Colonic mucosa (tissue), 4 donors: ENCODE measurements at places on chromosomes 2 and 18. TPM values are rescaled to one million over a fixed set of nuclear protein-coding genes. Genes with fewer than 3 reads are reported as not detected.
A peak's percentile ranks its signal among the peaks of the same experiment; 100 is the strongest.

- DNase-seq = no peak
These were observed 38.2 kb downstream of the COL3A1 start for GRCh38 chr2:189012351-189012750.

DNA sequence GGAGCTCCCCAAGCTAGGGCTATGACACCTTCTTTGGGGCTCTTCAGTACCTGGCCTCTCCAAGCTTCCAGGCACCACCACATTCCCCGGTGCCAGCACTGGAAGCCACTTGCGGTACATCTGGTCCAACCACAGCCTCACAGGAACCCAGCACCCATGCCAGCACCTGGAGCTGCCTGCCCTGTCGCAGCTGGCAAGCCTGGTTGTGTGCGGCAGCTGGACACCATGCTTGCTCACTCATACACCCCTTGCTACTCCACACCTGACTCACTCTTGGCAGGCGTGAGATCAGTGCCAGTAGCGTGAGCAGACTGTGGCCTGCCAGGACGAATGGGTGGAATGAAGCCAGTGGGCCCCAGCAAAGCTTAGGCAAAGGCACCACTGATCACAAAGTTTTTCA lies 34.0 kb downstream of the LRRTM4 start:
- DNase-seq = no peak

- no peak for DNase-seq
These were observed 202.7 kb upstream of the SLC14A2 start for GRCh38 chr18:45412577-45412976.

DNA sequence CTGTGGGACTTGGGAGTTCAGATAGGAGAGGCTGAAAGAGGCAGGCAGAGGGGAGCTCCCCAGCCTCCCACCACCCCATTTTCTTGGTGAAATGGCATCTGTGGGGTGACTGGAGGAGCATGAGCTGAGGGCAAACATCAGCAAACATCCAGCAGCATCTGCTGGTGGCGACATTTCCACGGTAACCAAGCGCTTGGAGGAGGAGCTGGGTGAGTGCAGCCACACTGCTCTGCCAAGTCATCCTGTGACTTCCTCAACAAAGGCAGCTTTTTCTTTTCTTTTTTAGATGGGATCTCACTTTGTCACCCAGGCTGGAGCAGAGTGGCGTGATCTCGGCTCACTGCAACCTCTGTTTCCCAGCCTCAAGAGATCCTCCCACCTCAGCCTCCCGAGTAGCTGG lies 5.6 kb downstream of the TXNL4A start:
- no peak for DNase-seq

DNA sequence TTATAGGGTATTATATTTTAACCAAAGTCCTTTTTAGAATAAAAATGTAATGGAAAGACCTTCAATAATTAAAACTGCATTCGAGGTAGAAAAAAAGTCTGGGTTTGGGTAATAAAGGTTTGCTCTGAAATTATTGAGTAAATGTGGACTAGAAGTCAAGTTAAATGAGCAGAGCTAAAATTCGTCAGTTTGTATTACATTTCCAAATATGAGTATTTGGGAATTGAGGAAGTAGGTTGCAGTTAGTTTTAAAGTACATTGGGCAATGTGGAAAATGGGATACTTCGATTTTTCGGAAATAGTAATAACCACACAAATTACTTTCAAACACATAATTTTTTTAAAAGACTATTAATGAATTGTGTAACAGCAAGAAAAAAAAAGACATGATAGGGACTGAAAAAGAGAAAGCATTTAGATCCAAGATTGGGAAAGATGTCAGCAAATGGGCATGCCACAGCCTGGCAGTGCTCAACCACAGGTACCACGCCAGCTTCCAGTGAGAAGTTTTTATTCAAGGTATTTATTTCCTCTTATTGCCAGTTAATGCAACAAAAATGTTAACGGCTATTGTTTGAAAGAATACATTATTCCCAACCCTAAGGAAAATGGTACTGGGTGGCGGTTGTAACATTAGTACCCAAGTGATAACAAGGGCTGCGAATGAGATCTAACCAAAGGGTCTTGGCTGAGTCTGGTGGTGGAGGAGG lies 50.0 kb downstream of the TTC39C start:
- DNase-seq = no peak

DNA sequence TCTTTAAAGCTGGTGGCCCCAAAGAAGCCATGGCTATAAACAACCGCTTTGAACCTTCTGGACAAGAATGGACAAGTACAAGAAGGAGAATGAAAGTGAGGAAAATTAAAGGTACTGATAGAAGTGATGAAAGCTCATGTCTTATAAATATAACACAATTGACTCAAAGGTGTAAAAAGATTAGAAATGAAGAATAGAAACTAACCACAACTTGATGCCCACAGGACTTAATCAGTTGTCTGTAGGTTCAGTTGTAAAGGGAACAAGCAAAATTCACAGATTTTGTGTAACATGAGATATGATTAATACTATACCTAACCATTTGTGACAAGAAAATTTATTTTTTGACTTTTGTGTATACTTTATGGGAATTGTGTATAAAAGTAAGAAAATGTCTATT lies 135.7 kb downstream of the NUP35 start:
- no peak for DNase-seq

DNA sequence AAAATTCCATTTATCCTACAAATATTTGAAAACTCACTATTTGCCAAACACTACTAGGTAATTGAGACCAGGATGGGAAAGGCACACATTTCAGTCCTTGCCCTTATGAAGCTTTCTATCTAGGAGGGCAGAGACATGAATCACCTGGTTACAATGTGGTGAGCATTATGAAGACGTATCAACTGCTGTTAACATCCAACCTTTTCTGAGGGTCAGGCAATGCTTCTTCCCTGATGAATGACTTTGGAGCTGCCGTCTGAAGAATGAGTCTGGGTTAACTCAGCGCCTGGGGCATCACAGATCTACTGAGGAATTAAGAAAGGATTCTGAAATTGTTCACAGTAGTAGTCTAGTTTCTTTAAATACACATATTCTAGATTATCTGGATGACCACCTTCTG lies 62.1 kb upstream of the NOSTRIN start:
- no peak for DNase-seq

- no peak for DNase-seq
These were observed 72.0 kb upstream of the EPB41L5 start for GRCh38 chr2:119940856-119941255.

GRCh38 chr2:98438190-98439133 lies 6.2 kb upstream of the INPP4A start:
- no peak for DNase-seq

DNA sequence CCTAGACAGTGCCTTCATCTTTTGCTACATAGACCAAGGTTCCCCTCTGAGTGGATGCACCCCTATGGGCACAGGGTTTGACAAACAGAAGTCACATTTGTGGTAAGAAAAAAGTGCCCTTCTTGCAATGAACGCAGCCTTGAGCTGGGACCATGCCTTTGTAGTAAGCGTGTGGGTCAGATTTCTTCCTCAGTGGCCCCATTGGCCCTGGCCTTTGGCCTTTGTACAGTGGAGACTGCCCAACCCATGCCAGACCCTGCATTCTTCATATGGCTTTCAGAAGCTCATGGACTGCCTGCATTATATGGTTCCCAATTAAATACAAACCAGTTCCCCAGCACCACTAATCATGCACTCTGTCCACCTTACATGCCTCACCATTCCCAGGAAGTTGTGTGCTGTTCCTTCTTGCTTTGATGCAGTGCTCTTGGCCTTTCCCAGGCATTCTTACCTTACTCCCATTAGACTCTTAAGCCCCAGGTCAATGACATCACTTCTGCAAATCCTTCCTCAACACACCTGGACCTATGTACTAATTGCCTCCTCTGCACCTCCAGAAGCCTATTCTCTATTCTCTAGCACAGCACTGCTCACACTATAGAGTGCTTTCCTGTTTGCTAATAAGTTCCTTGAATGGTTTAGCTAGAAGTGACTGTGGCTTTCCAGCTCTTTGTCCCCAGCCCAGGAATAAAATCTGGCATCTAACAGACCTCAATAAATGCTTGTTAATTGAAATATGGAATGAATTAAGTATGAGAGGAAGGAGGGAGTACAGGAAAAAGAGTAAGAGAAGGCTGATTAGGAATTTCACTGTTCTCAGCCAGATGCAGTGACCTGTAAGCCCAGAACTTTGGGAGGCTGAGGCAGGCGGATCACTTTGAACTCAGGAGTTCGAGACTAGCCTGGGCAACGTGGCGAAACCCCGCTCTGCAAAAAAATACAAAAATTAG lies 60.2 kb downstream of the TMEM247 start:
- no peak for DNase-seq

DNA sequence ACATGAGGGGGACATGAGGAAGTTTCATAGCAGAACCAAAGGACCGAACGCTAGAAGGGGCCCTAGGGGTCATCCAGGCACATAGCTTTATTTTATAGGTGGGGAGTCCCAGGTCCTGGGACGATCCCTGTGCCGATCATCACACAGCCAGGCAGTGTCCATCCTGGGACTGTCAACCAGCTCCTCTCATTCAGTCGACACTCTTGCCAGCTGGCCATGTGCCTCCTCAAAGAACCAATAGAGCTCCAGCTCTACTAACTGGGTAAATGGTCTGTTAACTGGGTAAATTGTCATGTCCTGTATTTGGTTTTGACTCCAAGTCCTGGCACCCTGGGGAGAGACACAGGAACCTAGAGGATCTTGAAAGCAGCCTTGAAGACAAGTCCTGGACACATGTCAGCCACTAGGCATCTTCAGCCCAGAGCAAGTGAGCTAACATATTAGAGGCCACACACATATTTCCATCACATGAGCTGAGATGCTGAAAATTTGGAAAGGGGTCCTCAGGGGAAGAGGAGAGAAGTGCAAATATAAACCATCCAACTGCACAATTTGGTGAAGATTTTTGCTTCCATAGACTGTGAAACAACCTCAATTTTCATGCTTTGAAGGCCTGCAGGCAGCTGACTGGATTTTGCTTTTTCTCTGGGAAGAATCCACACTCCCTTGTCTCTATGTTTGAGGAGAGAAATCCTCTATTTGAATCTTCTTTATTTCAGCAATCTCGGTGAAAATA lies 361.1 kb upstream of the SLC14A2 start:
- no peak for DNase-seq

- DNase-seq = no peak
These were observed 62.6 kb upstream of the ST6GAL2 start for GRCh38 chr2:106948540-106948939.

DNA sequence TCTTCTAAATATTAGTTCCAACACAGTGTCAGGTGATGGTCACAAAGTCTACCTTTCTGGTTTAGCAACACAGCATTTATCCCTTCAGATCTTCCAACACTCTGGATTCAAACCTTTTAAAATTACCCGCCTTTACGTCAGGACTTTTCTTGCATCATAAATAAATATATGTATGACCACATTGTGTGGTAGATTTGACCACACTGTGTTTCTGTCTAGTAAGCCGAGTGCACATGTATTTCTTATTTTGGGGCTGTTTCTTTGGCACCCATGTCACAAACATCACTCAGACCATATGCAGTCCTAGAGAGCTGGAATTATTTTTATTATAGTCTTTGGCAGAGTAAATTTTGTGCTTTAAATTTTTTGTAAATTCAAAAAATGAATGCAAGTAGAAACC lies 172.1 kb downstream of the ANKRD44 start:
- no peak for DNase-seq

DNA sequence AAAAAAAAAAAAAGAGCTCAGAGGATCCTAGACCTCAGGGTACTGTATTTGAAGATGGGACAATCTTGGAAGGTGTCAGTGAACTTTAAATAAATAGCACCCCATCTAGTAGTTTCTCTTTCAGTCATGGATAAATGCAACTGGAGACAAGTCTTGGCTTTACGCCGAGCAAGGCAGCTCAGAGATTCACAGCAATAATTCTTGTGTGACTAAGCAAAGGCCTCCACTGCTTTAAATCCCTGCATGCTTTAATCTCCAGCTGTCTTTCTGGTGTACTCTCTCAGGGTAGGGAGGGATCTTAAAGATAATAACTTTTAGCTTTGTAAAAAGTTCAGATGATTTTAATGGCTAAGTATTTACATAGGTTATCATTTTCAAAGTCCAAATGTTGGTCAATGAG lies 36.3 kb downstream of the NRXN1 start:
- no peak for DNase-seq

- no peak for DNase-seq
These were observed 103.0 kb downstream of the QPCT start for GRCh38 chr2:37447446-37447845.

GRCh38 chr2:232901736-232902578 lies 31.9 kb downstream of the SNORC start:
- DNase-seq = no peak

DNA sequence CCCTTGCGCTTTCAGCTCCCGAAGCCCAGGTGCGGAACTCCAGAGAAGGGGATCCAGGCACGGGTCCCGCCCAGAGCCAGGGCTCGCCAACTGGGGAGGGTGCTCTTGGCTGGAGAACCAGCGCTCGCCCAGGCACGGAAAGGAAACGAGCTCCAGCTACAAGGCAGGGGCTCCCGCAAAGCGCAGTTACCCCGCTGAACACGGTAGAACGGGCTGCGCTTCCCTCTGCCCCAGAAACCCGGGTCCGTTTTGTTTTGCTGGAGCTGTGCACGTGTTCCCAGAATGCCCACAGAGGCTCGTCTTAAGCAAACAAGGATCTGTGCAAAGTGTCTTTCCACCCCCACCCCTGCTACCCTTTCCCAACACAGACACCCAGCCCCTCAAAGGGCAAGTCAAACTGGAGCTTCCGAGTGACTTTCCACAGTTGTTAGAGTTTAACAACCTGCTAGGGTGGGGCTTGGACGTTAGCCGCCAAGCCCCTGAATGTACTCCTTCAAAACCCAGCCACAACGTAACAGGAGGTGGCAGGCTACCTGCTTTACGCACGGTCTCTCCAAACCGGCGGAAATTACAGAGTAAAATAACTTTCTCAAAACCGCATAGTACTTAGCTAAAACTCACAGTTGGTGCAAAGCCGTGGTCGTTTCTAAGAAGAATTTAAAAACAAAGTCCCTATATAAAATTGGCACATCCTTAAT lies 775 bp downstream of the RNF125 start:
- peak; percentile 77 for DNase-seq

- peak; percentile 54 for DNase-seq
These were observed 42.4 kb downstream of the HK2 start for GRCh38 chr2:74876081-74876886.

DNA sequence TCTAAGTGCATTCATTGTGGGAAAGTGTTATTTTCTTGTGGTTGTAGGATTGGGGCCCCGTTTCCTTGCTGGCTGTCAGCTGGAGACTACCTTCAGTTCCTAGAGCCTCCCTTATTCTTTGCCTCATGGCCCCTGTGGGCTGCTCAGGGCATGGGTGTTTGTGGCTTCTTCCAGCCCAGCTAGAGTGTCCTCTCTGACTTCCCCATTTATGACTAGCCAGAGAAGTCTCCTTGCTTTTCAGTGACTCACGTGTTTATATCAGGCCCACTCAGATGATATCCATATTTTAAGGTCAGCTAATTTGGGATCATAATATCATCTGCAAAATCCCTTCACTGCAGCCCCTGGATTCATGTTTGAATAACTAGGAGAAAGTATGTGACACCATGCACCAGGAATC lies 62.8 kb downstream of the DTNA start:
- no peak for DNase-seq

Gene ZNF142
- total RNA-seq = 25.3 TPM

Gene VWC2L
- total RNA-seq = not detected

Gene DYNC1I2
- 107 TPM for total RNA-seq

Gene WNT10A
- total RNA-seq = 0.44 TPM

Gene MATN3
- 0.12 TPM for total RNA-seq

Gene ERFE
- 0.50 TPM for total RNA-seq

Gene ATG16L1
- total RNA-seq = 36.3 TPM
